ENCODE measurements at places on chromosomes 2 and 18. TPM values are rescaled to one million over a fixed set of nuclear protein-coding genes. Genes with fewer than 3 reads are reported as not detected.
A peak's percentile ranks its signal among the peaks of the same experiment; 100 is the strongest.

The ZNF892 gene
- 5.9 TPM for total RNA-seq

- DNase-seq: peak; percentile 54
- H3K4me1 ChIP-seq: no peaks in the 10 kb centered on the region
- H3K27me3 ChIP-seq: no peaks in the 10 kb centered on the region
- no peak overlapping the region for H3K27ac ChIP-seq
Observed at GRCh38 chr2:8872821-8873432, 35.5 kb upstream of the KIDINS220 start.

DNA sequence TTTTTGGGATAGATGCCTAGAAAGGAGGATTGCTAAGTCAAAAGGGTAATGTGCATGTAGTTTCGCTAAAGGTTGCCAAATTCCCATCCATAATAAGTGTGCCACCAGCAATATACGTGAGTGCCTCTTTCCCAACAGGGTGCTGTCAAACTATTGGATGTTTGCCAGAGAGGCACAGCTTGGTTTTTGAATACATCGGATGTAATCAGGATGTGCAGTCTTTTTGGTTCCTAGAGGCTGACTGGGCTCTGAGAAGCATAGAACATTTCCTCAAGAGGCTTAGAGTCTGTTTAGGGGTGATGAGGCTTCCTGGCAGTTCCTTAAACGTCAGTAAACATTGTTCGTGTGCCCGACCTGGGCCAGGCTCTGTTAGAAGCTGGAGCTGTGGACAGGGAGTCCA lies 28.0 kb downstream of the AGAP1 start:
- H3K4me1 ChIP-seq: no peaks in the 10 kb centered on the region
- no peak overlapping the region for H3K27ac ChIP-seq
- H3K36me3 ChIP-seq: no peaks in the 10 kb centered on the region
- H3K27me3 ChIP-seq: no peaks in the 10 kb centered on the region
- no peak overlapping the region for H3K4me3 ChIP-seq
- no peak for DNase-seq

The WDR35 gene
- 9.6 TPM for total RNA-seq

DNA sequence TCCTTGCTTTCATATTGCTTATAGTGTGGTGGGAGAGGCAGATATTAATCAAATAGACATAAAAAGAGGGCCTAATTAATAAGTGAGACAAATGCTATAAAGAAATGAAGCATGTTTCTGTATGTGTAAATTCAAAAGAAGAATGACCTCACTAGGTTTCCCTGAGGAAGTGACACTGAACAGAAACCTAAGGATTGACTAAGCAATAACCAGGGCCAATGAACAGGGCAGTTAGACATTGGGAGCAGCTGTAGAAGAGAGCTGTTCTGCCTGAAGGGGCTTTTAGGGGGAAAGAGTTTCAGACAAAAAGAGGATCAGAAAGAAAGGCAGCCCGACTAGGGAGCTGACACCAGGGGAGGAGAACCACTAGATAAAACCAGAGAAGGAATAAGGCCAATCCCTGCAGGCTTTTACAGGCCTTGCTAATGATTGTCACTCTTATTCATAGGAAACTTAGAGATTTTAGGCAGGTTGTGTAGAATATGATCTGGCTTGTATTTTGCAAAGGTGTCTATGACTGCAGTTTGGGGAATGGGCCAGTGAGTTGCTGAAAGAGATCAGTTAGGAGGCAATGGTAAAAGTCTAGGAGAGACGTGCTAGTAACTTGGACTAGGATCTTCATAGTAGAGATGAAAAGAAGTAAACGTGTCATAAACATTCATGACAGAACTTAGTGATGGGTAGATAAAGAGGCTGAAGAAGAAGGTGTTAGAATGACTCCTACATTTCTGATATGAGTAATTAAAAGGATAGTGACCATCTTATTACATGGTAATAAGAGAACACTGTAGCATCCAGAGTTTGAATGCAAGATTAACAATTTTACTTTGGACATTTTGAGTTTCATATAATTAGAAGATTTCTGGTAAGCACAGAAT lies 26.8 kb upstream of the NABP1 start:
- H3K4me3 ChIP-seq: no peak overlapping the region
- H3K27ac ChIP-seq: no peak overlapping the region
- DNase-seq: no peak
- no peaks in the 10 kb centered on the region for H3K36me3 ChIP-seq
- no peaks in the 10 kb centered on the region for H3K27me3 ChIP-seq
- H3K4me1 ChIP-seq: peaks cover 8% of the 10 kb centered on the region

The TRIB2 gene
- total RNA-seq: 28.6 TPM

The GALNT3 gene
- total RNA-seq: 16.4 TPM

GRCh38 chr2:27003857-27004256 lies 28.9 kb upstream of the TMEM214 start:
- DNase-seq: peak; percentile 71
- H3K27ac ChIP-seq: no peak overlapping the region
- H3K4me1 ChIP-seq: peaks cover 9% of the 10 kb centered on the region
- no peaks in the 10 kb centered on the region for H3K27me3 ChIP-seq
- no peak overlapping the region for H3K4me3 ChIP-seq
